Upper lobe of left lung (tissue), 6 donors: ENCODE measurements at places on chromosomes 5 and 9.

DNA sequence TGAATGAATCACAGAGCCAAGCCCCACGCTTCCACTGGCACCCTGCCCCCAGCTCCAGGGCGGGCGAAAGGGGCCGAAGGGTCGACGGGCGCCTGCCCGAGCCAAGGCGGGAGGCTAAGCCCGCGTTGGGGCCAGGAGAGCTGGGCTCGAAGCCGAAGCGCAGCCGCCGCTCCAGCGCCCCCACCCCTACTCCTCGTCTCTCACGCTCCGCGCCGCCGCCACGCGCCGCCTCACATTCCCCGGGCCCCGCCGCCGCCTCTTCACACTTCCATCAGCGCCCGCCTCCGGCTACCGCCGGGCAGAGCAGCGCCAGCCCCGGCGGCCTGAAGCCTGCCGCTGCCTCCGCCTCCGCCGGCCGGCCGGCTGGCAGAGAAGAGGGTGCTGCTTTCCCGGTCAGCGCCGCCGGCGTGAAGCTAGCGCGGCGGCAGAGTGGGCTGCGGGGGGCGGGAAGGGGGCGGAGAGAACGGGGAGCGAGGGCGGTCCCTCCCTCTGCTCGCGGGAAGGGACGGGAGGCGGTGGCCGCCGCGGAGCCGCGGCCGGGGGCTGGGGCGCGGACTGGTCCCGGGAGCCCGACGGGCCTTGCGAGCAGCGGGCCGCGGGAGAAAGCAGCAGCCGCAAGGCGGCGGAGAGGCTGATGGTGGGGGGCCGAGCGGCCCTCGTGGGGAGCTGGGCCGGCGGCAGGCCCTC lies at the start of gene HOMER1:
TSS of gene HOMER1 (minus strand) at position 431 of the 687 bp plus-strand sequence. CDS start 1,360 bp downstream, outside the sequence.
- DNase-seq = peak; percentile 96

DNA sequence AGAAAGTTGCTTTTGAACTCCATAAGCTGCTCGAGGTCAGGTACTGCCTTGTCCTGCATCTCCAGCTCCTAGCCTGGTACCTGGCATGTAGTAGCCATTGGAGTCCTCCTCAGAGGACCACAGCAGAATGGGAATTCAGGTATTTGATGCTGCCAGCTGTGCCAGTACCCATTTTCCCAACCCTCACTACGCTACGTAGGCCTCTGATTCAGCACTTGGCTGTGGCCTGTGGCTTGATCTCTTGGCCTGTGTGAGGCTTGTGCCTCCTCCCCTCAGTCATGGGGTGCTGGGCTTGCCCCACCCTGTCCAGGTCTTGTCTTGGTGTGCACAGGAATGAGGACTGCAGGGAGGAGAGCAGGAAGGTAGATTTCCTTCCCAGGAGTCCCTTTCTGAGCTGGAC lies 11.8 kb downstream of the OTULIN start:
- peak; percentile 38 for DNase-seq

DNA sequence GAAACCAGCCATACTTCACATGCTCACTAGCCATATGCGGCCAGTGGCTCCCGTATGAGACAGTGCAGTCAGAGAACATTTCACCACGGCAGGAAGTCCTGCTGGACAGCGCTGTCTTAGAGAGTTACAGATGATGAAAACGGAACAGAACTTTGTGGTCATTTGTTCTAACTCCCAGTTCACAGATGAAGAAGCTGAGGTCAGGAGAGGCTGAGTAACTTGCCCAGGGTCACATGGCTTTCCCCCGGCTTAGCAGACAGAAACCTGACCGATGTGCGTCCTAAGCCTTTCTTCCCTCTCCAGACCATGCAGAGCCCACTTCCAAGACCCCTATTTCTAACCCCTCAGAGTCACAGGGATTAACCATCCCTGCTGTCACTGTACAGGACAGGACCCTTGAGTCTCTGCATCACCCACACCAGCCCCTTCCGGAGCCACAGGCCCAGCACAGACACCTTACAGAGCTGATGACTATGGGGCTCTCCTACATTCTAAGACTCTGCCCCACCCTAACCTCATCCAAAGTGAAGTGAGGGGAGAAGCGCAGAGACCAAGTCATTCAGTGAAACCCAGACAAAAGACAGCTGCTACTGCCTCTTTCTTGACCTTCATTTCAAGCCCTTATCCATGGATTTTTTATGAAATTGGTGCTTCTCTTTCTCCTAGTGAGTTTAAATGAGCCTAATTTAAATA lies 86.9 kb downstream of the PTPN3 start:
- DNase-seq = no peak

DNA sequence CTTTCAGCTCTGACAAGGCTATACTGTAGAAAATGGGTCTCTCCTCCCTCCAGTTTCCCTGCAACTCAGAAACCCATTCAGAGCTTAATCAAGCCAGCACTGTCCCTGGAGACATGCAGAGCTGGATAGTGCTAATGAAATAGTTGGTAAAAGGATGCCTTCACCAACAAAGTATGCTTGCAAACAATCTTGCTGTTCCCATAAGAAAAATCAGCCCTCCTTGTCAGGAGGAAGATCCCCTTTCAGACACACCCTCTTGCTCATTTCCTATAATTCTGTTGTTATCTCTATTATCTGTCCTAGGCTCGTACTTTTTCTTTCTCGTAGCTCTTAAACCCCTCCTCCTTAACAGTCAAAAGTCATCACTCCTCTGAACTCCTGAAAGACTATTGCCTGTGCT lies 9.9 kb upstream of the OSMR start:
- no peak for DNase-seq
